CD8-positive, alpha-beta memory T cell (primary cell): ENCODE measurements at places on chromosomes 4 and X. TPM values are rescaled to one million over a fixed set of nuclear protein-coding genes. Genes with fewer than 3 reads are reported as not detected.
A peak's percentile ranks its signal among the peaks of the same experiment; 100 is the strongest.

LRP2BP gene
- 0.59 TPM for polyA plus RNA-seq

AR gene
- polyA plus RNA-seq = not detected

MAGEA6 gene
- polyA plus RNA-seq = not detected

MAGEC2 gene
- not detected for polyA plus RNA-seq

DNA sequence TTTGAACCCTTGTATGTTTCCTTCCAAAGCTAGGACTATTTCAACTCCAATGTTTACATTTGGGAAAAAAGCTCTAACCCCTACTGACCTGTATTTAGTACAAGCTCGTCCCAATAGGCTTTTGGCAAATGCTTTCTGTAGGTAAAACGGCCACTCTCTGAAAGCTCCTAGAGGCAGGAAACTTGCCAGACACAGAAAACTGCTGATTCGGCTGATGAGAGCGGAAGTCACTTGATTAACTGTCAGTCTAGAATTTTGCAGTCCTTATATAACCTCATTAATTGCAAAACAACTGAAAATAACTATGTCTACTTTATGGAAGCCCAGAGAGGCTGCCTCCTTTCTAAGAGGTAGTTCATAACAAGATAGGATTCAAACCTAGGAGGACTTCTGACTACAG is 108.1 kb downstream of the TSPAN7 start:
- H3K27ac ChIP-seq = no peak overlapping the region
- DNase-seq = no peak
- no peak overlapping the region for H3K4me3 ChIP-seq

- H3K27me3 ChIP-seq = peaks cover 16% of the 10 kb centered on the region
- no peak overlapping the region for H3K4me3 ChIP-seq
- H3K4me1 ChIP-seq = no peaks in the 10 kb centered on the region
- H3K27ac ChIP-seq = no peak overlapping the region
- DNase-seq = no peak
Measured at GRCh38 chr4:76585897-76586360, 150.9 kb downstream of the SHROOM3 start.

GRCh38 chr4:93289831-93290230 is 538.7 kb upstream of the ATOH1 start:
- no peak overlapping the region for H3K27ac ChIP-seq
- DNase-seq = no peak
- no peaks in the 10 kb centered on the region for H3K4me1 ChIP-seq
- H3K27me3 ChIP-seq = no peaks in the 10 kb centered on the region

- no peaks in the 10 kb centered on the region for H3K36me3 ChIP-seq
- H3K4me1 ChIP-seq = no peaks in the 10 kb centered on the region
- no peak for DNase-seq
- no peaks in the 10 kb centered on the region for H3K27me3 ChIP-seq
Measured at GRCh38 chr4:135277068-135277979, 1075.7 kb upstream of the PABPC4L start.

GRCh38 chr4:146927695-146928094 is 18.0 kb downstream of the TTC29 start:
- no peaks in the 10 kb centered on the region for H3K36me3 ChIP-seq
- no peaks in the 10 kb centered on the region for H3K4me1 ChIP-seq
- H3K4me3 ChIP-seq = no peak overlapping the region

DNA sequence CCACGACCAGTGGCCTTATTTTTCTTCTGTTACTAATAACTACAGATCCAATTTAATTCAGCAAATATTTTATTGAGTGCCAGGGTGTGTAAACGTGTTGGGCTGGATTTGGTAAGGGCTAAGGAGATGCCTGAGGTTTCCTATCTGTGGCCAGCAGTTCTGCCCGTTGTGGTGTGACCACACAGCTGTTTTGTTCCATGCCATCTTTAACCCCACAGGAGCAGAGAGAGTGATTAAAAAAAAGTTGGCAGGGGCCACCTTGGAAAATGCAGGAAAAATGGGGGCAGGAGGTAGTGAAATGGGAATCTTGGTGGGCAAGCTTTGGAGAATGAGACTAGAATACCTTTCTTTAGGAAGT is 1.1 kb downstream of the PLAC8 start:
- peaks cover 37% of the 10 kb centered on the region for H3K4me1 ChIP-seq
- H3K4me3 ChIP-seq = peak overlapping the region; percentile 77
- no peak for DNase-seq
- H3K27ac ChIP-seq = peak overlapping the region; percentile 69
- H3K36me3 ChIP-seq = no peaks in the 10 kb centered on the region

- H3K4me1 ChIP-seq = no peaks in the 10 kb centered on the region
- DNase-seq = no peak
- no peaks in the 10 kb centered on the region for H3K27me3 ChIP-seq
Measured at GRCh38 chrX:105313596-105313995, 93.1 kb upstream of the TEX13A start.

GRCh38 chr4:105765690-105766407 is 57.3 kb downstream of the GSTCD start:
- H3K4me1 ChIP-seq = no peaks in the 10 kb centered on the region
- H3K27ac ChIP-seq = no peak overlapping the region
- H3K4me3 ChIP-seq = no peak overlapping the region
- H3K27me3 ChIP-seq = no peaks in the 10 kb centered on the region

GRCh38 chr4:140839888-140840790 is 84.0 kb upstream of the TBC1D9 start:
- H3K36me3 ChIP-seq = no peaks in the 10 kb centered on the region
- no peak overlapping the region for H3K27ac ChIP-seq
- no peaks in the 10 kb centered on the region for H3K4me1 ChIP-seq
- DNase-seq = no peak

DNA sequence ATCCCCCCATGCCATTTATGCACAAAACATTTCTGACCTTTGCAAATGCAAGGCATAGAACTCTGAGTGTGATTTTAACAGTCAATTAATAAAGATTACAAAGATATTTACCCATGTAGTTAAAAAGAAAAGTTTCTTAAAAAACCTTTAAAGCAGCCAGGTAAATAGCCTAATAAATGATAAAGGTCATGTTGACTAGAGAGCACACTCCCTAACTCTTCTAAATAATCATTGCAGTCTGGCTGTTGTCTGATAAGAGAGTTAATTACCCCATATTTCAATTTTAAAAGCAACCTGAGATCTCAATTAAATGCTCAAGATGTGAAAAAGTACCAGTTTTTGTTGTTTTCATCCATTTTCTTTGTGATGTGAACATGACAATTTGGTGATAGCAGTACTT is 291.5 kb upstream of the SMIM31 start:
- no peaks in the 10 kb centered on the region for H3K27me3 ChIP-seq
- no peaks in the 10 kb centered on the region for H3K36me3 ChIP-seq
- no peak overlapping the region for H3K27ac ChIP-seq
- H3K4me3 ChIP-seq = no peak overlapping the region

- no peaks in the 10 kb centered on the region for H3K36me3 ChIP-seq
- H3K27me3 ChIP-seq = no peaks in the 10 kb centered on the region
- H3K4me3 ChIP-seq = no peak overlapping the region
- DNase-seq = no peak
Measured at GRCh38 chrX:81304563-81304962, 102.7 kb downstream of the SH3BGRL start.

- H3K36me3 ChIP-seq = no peaks in the 10 kb centered on the region
- H3K4me3 ChIP-seq = no peak overlapping the region
- no peak for DNase-seq
- H3K27ac ChIP-seq = no peak overlapping the region
- no peaks in the 10 kb centered on the region for H3K4me1 ChIP-seq
- no peaks in the 10 kb centered on the region for H3K27me3 ChIP-seq
Measured at GRCh38 chr4:183986971-183987946, 82.2 kb downstream of the STOX2 start.

DNA sequence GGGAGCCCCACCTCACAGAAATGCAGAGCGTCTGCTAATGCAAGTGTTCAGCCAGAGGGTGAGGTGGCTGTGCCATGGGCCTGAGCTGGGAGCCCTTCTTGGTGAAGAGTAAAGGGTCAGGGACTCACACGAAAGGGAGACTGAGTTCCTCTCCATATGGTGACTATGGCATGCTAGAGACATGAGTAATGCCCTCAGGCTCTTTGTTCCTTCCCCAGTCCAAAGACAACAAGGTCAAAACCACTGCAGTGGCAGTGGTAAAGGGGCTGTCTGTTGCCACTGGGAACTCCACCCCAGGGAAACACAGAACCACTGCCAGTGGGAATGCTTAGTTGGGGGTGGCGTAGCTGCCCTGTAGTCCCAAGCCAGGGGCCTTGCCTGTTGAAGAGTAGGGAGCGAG is 22.4 kb downstream of the RAB40AL start:
- no peaks in the 10 kb centered on the region for H3K4me1 ChIP-seq
- DNase-seq = no peak
- H3K27ac ChIP-seq = no peak overlapping the region
- H3K36me3 ChIP-seq = no peaks in the 10 kb centered on the region
